ENCODE measurements at places on chromosomes 12 and 14.

GRCh38 chr12:81370456-81370855 is 292.6 kb downstream of the ACSS3 start:
- H3K36me3 ChIP-seq = no peaks in the 10 kb centered on the region
- no peak overlapping the region for H3K27ac ChIP-seq
- no peaks in the 10 kb centered on the region for H3K4me1 ChIP-seq
- no peaks in the 10 kb centered on the region for H3K27me3 ChIP-seq
- no peak for DNase-seq

DNA sequence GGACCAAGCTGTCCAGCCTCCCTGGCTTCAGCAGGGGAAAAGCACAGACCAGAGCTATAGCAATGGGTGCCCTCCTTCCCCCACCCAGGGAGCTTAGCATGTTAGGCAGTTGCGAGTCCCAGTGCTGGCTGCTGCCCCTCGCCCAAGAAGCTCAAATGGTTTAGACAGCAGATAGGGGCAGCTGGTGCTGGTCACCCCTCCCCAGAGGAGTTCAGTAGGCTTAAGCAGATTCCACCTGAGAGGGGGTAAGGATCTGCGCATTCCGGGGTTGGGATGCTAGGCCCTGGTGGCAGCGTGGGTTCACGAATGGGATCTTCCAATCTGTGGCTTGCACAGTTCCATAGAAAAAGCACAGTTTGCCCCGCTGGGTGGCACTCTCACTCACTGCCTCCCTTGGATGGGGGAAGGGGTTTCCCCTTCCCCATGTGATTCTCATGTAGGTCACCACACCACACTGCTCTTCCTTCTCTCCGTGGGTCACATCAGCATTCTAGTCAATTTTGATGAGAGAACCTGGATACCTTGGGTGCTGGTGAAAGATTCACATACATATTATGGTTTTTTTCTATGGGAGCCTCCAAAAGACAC is 665.6 kb downstream of the C12orf50 start:
- no peak overlapping the region for H3K27ac ChIP-seq
- no peak overlapping the region for H3K4me3 ChIP-seq
- H3K36me3 ChIP-seq = no peaks in the 10 kb centered on the region
- no peak for DNase-seq
- no peaks in the 10 kb centered on the region for H3K27me3 ChIP-seq

DNA sequence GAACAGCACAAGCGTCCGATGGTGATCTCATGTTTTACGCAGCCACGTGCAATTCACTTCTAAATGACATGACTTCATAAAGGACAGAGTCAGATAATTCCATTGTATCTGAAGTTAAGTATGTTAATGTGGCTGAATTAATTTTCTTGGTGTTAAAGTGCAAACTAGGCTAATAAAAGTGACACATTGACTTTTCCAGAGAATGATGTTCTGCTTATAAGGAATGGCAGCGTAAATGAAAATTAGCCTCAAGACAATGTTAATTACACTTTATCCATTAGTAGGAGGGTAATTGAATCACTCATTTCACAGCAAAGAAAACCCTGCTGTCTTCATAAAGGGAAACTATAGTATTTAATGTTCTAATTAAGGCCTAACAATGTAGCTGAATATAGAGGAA is 426.5 kb downstream of the GLT1D1 start:
- no peak overlapping the region for H3K27ac ChIP-seq
- H3K27me3 ChIP-seq = no peaks in the 10 kb centered on the region

- no peak overlapping the region for H3K4me3 ChIP-seq
- no peak overlapping the region for H3K27ac ChIP-seq
- peaks cover 2% of the 10 kb centered on the region for H3K4me1 ChIP-seq
- no peaks in the 10 kb centered on the region for H3K36me3 ChIP-seq
- no peak for DNase-seq
- H3K27me3 ChIP-seq = no peaks in the 10 kb centered on the region
Observed at GRCh38 chr12:103854372-103854973, 13.4 kb upstream of the NT5DC3 start.
